ENCODE measurements at places on chromosomes 11 and 22.

DNA sequence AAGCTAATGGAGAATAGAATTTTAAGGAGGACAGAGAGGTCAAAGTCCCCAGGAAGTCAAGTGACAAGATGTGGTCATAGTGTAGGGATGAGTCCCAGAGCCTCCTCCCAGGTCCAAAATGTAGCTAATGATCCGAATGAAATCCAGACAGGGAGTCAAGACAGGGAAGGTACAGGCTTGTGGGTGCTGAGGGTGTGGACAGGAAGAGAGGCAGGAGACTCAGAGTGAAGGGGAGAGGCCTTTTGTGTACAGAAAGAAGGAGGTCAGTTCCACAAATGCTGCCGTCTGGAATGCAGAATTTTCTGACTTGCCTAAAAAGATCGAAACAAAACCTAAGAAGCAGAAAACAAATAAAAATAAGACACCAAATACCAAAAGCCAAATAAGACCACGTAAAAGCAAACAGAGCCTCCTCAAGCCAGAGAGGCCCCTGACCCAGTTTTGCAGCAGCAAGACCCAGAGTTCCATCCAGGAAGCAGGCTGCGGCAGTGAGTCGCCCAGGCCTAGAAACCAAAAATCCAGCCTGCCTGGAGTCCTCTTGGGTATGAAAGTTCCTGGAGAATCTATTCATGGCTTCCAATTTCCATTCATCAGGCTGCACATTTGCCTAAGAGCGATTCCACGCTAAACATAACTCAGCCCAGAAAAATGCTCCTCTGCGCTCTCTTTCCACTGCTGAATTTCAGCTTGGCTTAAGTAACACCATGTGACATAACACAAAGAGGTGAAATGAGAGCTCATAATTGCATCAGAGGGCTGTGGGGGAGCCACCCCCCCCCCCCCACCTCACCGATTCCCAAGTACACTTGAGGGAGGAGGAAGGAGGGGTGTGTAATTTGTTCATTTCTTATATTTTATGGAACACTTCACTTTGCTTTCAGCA is 71.2 kb downstream of the KIRREL3 start:
- DNase-seq, result no peak

DNA sequence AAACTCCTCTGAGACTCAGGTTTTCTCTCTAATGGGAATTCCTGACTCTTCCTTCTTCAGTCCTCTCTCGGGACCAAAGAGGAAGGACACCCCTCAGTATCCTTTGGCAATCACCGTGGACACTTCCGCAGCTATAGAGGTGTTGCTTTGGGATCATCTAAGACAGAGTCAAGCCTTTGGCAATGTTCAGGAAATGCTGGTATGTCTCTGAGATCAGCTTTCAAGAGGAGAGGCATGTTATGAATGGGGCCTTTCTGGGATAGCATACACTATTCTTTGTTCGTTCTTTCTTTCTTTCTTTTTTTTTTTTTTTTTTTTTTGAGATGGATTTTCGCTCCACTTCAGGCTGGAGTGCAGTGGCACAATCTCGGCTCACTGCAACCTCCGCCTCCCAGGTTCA is 14.2 kb upstream of the OLFML1 start:
- no peak for DNase-seq

GRCh38 chr11:124748481-124749343 is 3.3 kb downstream of the VSIG2 start:
- DNase-seq, result no peak

- DNase-seq, result no peak
Measured at GRCh38 chr22:20647586-20648305, 126.2 kb upstream of the SERPIND1 start.

DNA sequence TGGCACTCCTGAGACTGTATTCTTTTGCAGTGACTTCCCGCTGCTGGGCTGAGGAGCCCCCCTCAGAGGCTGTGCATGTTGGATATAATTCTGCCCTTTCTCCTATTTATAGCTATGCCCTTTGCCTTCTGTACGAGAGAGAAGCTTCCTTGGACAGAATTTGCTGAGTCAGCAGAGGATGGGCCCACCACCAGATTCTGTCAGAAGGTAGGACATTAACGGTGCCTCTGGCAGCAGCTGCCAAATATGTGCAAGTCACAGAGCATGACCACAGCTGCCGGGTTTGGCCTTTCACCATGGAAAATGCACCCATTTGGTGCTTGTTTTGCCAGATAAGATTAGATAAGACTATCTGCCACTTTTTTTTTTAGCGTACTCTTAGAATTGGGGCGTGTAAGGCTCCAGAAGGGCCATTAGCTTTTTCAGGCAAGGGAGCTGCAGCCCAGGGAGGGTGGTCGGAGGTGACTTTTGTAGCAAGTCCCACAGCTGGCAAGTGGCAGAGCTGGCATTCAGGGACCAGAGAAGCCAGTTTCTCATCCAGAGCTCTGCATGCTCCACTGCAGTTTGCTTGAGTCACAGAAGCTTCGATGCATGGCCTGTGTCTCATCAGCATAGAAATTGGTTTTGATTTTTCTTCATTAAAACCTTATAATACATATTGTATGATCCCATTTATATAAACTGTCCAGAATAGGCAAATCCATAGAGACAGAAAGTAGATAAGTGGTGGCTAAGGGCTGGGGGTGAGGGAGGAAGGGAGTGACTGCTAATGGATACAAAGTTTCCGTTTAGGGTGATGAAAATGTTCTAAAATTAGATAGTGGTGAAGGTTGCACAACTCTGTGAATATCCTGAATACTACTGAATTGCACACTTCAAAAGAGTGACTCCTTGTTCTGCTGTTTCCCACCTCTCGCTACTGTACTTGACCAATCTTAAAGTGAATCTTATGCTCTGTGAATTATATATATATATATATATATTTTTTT is 15.8 kb downstream of the UPB1 start:
- DNase-seq, result no peak

Measured in nucleus accumbens (tissue), 56 donors.